ENCODE measurements at places on chromosomes 16 and 17.

DNA sequence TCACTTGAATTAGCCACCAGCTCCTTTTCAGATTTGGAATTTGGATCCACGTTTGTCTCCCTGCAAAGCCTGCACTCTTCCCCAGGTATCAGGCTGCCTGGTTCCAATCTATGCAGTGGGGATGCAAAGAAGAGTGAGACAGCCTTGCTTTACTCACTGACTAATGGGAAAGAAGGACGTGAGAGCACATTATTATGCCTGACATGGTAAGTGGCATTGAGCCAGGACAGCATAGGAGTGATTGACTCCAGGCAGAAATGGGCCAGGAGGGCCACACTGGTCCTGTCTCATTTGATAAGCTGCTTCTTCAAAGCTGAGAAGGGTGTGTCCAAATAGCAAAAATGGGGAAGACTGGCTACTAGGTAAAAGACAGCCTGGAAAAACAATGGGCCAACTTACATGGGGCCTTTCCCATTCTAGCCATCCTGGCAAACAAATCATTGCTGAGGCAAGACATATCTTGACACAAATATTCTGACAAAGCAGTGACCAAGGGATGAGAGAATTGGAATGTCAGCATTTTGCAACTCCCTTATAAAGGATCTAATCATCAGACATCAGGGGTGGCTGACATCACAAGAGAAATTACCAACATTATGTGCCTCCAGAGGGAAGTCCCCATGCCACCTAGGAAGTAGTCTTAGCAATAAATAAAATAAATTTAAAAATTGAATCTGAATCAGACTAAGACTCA lies 38.6 kb downstream of the CDH11 start:
- no peak for DNase-seq

- DNase-seq = peak; percentile 42
These were observed 167.4 kb upstream of the CACNG5 start for GRCh38 chr17:66667491-66668030.

- no peak for DNase-seq
These were observed 30.5 kb downstream of the GSE1 start for GRCh38 chr16:85643631-85644030.

- no peak for DNase-seq
These were observed 7.6 kb upstream of the PHKG2 start for GRCh38 chr16:30740364-30741251.

DNA sequence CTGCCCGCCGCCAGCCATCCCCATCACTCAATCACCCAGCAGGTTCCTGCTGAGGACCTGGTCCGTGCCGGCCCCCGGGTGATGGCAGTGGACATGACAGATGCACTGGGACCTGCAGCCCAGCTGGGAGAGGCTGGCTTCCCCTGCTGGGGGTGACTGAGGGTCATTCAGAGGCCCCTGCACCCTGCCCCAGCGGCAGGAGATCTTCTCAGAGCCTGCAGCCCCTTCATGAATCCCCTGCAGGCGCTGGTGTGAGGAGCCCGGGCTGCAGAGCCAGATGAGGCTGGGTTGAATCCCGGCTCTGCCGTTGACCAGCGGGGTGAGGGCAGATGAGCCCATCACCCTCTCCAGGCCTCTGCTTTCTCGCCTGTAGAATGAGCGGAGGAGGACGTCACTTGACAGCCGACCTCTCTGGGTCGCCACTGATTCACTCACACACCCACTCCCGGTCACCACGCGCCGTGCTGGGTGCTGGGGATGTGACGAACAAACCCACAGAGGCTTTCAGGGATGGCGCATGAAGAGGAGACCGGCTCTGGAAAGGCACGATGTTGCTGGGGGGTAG lies 95.2 kb upstream of the CIBAR2 start:
- no peak for DNase-seq

Data from stimulated activated CD8-positive, alpha-beta memory T cell treated with anti-CD3 and anti-CD28 coated beads, Interleukin-15, amount 100 ng/mL, for 4 hours (primary cell).